ENCODE measurements at places on chromosomes 4 and X.

DNA sequence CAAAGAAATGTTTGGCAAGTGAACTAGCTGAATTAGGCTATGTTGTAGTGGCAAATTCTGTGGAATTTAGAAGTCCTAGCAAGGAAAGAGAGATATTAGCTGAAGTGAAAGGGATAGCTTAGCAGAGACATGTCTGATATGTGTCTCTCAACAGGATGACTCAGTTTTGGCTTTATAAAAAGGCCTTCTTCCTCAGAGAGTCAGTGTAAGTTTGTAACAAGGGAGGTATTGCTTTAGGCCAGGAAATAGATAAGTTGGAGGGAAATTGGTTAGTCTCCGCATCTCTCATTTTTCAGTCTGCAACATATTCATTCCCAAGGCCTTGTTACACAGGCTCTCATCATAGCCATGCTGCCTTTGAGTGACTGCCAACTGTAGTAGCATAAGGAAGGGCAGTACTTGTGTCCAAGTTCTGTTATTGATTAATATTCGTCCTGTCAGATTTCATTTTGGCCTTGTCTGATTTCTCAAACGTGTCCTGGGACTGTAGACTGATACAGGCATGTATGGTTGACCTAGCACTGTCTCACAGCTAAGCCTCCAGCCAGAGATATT is 4.0 kb downstream of the TMEM164 start:
- DNase-seq = no peak

DNA sequence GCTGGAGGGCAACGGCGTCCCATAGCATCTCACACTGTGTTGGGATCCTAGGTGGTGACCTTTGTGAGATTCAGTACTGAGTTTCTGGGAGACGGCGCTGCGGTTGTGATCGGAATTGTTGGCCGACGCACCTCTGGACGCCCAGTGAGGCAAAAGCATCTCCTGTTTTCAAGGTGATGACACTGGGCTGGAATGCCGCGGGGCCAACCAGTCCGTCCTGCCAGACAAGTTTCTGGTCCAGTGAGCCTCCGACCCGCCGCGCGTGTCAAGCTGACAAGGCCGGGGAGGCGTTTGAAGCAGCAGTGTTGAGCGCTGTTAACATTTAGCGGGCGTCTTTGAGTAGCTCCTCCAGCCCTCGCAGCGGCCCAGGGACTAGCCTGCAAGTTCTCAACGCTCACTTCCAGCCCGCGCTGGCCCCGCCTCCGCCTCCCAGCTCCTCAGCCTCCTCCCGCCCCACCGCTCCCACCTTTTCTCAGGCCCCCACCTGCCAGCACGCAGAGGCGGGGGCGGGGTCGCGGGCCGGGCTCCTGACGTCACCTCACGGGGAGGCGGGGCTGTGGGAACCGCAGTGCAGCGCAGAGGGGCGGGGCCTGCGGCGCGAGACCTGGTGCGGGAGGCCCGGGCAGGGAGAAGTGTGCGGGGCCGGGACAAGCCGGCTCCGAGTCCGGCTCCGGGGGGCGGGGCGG is 482 bp upstream of the CDS1 start:
- DNase-seq = peak; percentile 74

GRCh38 chr4:102076622-102077021 is 268.7 kb downstream of the SLC39A8 start:
- DNase-seq = no peak

DNA sequence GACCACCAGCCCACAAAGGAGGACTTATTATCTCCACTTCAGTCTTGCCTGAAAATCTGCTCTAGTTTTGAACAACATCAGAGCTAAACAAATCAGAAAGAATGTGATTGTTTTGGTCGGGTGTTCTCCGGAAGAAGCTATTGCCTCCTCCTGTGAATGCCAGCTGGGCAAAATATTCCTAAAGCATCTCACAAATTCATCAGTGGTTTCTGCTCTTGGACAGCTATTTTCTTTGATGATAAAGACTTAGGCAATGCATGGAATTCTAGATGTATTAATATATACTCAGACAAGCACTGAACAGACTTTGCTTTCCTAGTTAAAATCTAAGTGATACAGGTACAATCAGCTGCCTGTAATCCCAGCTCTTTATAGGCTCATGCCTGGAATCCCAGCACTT is 71.8 kb downstream of the ASMT start:
- no peak for DNase-seq

DNA sequence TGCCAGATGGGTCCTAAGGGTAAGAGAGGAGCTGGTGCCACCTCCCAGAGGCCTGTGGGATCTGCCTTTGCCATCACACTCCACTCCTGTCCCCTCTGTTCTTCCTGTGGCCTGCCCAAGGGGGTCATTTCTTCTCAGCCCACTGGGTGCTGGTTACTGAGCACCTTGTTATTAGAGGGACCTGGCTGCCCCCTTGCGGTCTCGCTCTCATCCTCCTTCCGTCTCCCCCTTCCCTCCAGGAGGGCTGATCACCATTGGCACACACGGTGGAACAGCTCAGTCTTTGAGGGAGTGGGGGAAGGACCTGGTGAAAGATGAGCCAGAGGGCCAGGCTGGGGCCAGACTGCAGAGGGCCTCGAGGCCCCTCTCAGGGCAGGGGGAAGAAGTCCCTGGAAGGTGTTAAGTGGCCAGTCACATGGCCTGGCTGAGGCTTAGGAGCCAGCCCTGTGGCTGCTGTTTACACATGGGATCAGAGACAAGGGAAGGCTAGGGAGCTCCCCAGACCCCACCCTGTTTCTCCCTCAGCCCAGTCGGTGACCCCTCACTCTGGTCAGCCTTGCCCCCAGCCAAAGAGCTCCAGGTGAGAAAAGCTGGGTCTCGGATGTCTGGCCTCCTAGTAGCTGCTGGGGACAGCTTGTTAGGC is 68.1 kb downstream of the MTMR1 start:
- no peak for DNase-seq

DNA sequence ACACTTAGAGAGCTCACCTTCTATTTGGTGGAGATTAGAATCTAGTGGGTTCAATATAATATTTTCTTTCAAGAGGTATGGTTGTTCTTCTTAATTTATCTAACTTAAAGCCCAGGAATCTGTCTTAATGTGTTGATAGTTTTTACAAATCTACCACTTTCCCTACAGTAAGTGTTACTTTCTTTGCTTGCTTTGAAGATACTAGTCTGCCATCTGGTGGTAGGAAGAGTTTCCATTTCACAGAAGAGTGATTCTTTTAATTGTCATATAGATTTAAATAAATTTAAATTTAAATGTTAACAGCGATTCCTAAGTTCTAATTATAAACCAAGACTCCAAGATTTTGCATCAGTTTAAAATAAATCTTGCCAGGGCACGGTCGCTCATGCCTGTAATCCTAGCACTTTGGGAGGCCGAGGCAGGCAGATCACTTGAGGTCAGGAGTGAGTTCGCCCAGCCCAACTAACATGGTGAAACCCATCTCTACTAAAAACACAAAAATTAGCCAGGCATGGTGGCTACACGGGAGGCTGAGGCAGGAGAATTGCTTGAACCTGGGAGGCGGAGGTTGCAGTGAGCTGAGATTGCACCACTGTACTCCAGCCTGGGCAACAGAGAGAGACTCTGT is 43.5 kb downstream of the NUDT9 start:
- peak; percentile 13 for DNase-seq

DNA sequence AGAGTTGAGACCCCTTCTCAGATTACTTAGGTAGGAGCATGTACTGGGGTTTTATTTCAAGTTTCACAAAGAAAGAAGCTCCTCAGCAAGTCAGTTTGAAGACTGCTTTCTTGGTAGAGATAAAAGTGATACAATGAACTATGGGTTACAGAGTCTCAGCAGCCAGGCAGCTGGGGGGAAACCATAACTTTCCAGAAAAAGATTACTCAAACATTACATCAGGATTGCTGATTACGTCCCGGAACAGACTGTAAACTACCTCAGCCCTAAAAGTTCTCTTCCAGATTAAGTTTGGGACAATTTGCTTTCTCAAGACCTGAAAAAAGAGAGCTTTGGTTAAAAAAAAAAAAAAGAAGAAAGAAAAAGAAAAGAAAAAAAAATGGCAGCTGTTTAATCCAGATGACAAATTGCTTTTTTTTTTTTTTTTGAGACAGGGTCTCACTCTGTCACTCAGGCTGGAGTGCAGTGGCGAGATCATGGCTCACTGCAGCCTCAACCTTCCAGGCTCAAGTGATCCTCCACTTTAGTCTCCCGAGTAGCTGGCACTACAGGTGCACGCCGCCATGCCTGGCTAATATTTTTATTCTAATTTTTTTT is 16.6 kb downstream of the SAT1 start:
- no peak for DNase-seq

GRCh38 chr4:2092669-2093053 is 33.5 kb downstream of the NAT8L start:
- DNase-seq = no peak

All from NCI-H748 treated with DMSO at 0.1 percent for 48 hours (cell line).